Omental fat pad (tissue), 4 donors: ENCODE measurements at places on chromosomes 16 and 17.

DNA sequence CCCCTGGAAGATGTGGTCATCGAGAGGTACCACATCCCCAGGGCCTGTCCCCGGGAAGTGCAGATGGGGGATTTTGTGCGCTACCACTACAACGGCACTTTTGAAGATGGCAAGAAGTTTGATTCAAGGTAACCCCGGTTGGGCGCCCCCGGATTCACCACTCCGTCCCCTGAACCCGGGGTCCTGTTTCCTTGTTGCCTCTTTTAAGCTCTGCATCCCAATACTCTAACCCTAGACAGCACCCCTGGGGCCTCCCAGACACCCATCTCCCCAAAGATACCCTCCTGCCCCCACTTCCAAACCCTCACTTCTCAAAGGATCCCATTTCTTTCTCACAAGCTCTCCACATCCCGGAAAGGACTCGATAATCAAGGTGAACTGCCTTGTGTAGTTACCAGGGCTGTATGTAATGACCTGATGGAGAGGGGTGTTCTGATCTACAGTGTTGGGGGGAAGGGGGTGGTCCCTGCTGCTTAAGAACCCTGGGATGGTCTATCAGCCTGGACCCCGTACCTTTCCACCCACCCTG, 412 bp downstream of the FKBP10 start:
- no peak for DNase-seq

GRCh38 chr16:86156155-86156554, 257.2 kb downstream of the IRF8 start:
- no peak for DNase-seq

DNA sequence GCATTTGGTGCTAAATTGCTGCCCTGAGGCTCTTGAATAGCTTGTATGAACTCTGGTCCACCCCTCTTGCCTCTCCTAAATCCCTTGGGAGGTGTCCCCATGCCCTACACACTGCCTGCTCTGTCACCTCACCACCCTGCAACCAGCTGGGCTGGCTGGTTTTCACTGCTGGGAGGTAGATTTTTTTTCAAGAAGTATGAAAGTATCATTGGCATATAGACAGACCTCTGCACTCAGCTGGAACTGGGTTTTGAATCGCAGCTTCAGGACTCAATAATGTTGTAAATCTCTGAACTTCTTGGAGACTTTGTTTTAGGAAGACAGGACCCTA, 184.9 kb downstream of the MSI2 start:
- DNase-seq = no peak

DNA sequence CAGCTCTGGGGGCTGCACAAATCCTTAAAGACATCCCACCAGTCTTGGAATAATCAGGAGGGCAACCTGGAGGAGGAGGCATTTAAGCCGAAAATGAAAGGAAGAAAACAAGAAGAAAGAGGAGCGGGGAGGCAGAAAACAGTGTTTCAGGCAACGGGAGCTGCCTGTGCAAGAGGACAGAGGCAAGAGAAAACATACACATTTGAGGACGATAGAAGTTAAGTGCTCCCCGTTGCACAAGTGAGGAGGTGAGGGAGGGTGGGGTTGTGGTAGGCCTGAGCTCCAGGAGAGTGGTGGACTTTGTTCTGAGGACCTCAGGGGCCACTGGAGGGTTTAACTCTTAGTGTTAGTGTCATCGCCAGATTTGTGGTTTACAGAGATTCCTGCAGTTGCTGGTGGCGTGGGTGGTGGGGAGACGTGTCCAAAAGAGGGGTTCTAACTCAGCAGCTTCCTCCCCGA, 27.6 kb upstream of the CIBAR2 start:
- no peak for DNase-seq

DNA sequence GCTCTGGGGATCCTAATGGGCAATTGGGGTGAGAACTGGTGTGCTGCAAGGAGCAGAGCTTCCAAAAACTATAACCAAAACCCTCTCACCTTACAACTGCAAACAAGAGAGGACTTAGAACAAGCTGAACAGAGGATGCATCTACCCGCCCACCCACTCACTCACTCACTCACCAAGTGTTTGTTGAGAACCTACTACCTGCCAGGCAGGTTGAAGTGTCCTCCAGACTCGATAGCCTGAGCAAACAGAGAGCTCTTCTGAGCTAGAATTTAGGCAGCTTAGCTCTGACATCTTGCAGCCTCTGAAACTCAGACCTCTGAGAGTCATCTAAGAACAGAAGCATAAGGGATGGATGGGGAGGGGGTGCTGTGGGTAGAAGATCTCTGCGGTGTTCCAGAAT, 41.2 kb downstream of the CACNG3 start:
- no peak for DNase-seq

DNA sequence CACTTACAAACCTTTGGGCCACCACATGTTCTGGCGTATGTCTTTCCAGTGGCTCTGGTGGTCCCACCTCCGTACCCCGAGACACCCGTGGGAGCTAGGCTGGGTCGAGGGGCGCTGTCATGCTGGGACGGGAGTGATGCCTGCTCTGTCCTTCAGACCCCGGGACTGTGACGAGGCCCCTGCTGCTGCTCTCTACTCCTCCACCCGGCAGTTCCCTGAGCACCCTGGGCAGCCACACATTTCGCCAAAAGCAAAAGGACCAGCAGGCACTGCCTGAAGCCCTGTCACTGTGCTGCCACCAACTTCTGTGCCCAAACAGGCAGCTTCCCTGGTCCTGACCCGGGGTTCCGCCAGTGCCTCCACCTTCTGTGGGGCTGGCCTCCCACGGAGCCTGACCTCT, 15.5 kb downstream of the DOC2B start:
- no peak for DNase-seq

DNA sequence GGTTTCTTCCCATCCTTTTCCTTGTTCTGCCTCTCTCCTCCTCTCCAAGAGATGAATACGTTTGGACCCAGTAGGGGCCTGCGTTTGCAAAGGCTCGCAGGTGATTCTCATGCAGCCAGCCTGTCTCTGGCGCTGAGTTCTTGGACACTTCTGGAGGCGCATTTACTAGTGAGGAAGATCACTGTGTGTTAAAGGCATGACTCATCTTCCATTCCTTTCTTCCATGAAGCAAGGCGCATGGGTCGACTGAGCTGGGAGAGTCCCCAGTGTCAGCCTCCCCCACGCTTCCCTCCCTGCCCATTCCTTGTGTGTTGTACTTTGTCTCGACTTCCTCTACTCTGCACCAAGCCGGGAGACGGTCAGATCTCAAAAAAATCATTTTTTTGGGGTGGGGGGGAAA, 159.9 kb upstream of the EEF2KMT start:
- DNase-seq = no peak

DNA sequence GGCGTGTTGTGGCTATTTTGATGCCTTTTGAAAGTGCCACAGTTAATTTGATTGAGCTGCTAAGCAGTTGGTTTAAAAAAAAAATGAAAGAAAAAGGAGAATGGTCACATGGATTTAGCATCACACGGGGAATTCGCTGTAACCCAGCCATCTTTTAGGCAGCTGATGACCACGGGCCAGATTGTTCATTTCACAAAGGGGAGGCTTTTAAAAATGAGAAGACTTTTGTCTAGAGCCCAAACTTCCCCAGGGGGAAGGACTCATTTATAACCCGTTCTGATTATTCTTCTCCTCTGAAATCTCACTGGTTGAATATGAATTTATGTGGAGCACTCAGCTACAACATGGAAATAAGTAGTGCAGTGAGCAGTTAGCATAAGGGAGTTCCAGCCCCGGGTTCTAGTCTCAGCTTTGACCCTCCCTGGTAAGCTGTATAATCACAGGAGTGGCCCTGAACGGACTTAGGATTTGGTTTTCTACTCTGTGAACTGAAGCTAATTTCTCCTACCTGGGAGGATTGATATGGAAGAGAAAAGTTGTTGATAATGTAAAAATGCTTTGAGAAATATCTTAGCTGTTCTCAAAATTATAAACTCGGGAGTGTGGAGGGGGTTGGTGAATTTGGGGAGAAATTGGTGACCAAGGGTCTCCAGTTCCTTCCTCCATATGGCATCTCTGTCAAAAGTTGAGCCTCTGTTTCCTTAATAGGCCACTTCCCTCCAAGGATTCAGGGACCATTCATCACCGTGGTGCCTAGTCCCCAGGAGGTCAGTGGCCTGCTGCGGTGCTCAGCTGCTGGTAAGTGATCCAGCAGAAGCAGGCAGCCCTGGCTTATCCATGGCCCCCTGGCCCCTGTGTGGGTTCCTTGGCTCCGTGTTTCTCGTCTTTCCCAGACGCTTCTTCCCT, 76.4 kb upstream of the TBX2 start:
- DNase-seq = peak; percentile 20

- no peak for DNase-seq
Observed at GRCh38 chr16:29927070-29927905, 1.3 kb upstream of the KCTD13 start.

DNA sequence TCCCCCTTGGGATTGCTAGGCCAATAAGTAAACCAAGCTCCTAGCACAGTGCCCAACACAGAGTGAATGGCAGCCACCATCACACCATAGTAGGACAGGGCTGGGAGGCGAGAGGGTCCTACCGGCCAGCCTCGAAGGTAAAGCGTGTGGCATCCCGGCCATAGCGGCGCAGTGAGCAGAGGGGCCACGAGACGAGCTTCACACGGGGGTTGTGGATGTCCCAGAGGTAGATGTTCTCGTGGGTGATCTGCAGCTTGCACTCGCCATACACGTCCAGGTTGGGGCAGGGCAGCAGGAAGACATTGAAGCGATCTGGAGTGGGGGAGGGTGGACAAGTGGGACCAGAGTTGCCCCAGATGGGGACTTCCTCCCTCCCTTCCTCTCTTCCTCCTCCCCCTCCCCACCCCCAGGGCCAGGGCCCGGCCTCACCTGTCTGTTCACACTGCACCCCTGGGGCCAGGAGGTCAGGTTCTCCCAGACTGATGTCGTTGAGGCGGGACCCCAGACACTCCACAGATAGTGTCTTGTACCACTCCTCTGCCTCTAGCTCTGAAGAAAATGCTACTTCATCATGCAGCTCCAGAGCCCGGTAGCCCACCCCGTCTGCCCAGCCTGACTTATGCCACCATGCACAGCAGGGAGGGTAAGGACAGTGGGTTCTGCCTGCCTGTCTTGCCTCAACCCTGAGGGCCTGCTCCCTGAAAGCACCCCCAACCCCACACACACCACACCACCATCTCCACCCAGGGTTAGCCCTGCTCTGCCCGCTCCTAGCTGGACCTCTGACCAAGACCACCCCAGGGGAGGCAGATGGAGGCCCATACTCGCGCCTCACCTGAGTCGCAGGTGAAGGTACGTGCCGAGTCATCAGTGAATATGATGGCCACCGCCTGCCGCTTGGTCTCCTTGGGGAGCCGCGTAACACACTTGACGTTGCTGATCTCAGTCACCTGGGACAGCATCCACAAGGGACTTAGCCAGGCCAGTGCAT, 11.3 kb downstream of the DOK4 start:
- DNase-seq = no peak

DNA sequence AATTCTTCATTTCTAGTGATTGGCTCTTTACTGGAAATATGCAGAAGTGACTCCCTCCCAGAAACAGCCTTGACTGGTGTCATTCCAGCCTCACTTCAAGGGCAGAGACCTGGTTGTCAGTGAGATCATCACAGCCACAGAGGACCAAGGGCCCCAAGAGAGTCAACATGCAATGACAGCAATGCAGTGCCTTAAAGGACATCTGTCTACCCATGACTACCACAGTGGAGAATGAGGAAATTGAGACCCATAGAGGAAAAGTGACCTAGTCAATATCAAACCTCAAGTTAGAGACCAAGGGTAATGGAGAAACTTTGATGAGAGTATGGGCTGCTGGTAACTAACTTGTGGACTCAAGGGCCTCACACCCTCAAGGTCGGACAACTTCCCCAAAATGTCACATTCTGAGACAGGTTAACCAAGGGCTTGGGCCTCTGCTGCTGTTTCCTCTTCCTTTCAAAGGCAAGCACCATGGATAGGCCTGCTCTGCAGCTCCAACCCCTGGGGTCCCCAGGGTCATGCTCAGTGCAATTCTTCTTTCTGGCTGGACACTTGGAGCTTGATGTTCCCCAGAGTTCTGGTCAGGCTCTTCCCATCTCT, 11.3 kb downstream of the NOG start:
- no peak for DNase-seq

DNA sequence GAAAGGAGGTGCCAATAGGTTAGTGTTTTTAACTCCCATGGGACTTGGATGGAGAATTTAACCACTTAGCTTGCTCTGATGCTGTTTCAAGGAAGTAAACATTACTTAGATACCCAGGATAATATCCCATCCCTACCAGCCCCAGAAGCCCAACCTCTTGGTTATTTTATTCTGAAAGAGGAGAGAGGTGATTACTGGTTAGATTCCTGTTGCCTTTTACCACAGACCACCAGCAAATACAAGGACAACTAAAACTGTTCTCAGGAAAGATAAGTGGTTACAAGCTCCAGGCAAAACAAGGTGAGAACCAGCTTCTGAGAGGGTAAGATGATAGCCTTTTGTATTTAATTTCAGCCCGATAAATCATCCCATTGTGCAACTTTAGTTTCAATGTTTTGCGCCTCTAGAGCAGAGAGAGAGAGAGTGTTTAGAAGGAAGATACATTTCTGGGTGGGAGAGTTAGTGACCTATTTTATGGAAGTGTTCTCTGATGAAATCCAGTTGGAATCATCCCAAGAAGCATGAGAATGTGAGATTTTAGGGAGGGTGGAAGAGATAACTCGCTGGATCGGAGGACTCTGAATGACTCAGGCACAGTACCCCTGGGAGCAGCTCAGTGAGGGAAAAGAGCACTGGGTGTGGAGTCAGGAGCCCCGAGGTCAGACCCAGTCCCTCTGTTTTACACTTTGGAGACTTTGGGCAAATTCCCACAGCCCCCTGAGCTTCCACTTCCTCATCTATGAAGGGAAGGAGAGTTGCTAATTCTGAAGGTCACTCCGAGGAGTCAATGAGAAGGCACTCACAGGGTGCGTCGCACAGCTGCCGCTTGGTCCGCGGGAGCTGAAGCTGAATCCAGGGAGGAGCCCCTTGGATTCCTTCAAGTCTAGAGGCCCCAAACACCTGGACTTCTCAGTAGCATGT, 12.1 kb downstream of the GLP2R start:
- peak; percentile 31 for DNase-seq

DNA sequence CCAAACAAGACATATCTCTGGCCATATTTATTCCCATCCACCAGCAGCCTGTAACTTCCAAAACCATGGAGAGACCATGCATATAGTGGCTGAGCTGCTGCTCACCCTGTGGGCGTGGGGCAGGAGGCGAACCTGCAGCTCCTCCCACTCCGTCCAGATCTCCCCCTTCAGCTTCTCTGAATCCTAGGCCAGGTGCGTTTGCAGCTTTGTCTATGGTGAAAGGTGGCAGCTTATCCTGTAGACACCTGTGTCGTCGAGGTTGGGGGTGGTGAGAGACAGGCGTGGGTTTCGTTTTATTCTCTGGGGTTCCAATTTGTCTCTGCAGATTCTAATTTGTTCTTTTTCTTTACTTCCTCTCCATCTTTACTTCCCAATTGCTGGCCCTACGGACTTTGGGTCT, 9.7 kb upstream of the ANKS4B start:
- DNase-seq = no peak

GRCh38 chr16:84739349-84740124, 39.7 kb downstream of the USP10 start:
- DNase-seq = no peak
